Stimulated activated CD4-positive, alpha-beta T cell treated with anti-CD3 and anti-CD28 coated beads, Interleukin-15, amount 100 ng/mL, for 1 hour (primary cell): ENCODE measurements at places on chromosomes 7 and 10.

GRCh38 chr10:3946234-3947229 is 161.5 kb upstream of the KLF6 start:
- no peak for DNase-seq

DNA sequence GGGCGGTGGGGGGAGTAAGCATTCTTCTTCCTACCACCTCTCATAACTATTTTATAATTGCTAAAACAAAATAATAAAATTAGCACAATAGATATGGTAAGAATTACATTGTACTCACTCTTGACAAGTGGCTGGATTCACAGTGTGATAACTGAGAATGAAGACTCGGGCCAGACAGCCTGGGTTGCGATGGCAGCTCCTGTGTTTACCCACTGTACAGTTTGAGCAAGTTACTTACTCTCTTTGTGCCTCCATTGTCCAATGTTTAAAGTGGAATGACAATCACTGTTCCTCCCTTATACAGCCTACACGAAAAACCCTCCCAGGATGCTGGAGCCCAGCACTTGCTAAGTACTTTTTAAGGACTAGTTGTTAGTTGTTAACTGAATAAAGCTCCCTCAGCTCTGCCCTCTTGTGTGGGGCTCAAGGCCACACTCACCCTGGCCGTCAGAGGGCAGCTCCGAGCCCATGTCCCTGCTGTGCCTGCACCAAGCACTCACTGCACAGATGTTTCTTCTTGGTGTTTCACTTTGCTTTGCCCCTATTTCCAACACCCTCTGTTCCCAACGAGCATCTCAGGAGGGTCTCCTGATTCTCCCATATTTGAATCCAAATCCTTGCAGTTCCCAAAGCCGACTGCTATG is 56.4 kb upstream of the NPS start:
- no peak for DNase-seq

- DNase-seq, result no peak
Measured at GRCh38 chr7:105487579-105488571, 34.2 kb downstream of the PUS7 start.

- no peak for DNase-seq
Measured at GRCh38 chr7:142785841-142786250, 15.1 kb downstream of the PRSS2 start.

GRCh38 chr7:3158341-3158760 is 114.7 kb upstream of the CARD11 start:
- no peak for DNase-seq

DNA sequence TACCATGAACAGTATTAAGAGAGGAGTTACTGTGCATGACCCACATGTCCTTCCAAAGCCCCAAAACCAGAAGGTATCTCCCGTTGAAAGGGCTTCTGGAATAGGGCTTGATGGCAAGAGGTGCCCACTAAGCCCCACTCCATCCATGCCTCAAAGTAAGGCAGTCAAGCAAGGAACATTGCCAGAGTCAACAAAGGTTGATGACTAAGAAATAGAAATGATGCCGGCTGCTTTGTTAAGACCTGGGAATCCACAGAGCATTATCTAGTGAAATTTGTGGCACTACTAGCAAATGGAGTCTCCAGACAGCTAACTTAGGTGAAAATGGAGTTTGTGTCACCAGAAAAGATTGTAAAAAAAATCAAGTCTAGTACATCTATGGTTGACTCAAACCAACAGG is 6.2 kb downstream of the SFR1 start:
- no peak for DNase-seq

DNA sequence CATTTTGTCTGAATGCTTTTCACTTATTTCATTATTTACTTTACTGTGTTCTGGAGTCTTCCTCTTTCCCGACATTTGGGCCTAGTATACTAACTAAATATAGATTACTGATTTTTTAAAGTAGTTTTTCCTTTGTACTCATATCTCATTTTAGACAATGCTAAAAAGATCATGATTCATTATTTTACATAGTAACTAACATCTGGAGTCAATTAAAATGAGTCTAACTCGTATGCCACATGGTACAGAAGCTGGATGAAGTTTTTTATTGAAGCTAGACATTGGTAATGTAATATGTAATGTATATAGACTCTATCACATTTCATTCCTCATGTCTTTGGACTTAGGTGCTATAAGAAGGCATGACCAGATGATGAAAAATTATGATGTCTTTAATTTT is 156.3 kb upstream of the HGF start:
- no peak for DNase-seq

- DNase-seq, result no peak
Measured at GRCh38 chr10:83666762-83667161, 472.5 kb upstream of the GHITM start.

- no peak for DNase-seq
Measured at GRCh38 chr10:29491918-29492317, 142.9 kb downstream of the SVIL start.

DNA sequence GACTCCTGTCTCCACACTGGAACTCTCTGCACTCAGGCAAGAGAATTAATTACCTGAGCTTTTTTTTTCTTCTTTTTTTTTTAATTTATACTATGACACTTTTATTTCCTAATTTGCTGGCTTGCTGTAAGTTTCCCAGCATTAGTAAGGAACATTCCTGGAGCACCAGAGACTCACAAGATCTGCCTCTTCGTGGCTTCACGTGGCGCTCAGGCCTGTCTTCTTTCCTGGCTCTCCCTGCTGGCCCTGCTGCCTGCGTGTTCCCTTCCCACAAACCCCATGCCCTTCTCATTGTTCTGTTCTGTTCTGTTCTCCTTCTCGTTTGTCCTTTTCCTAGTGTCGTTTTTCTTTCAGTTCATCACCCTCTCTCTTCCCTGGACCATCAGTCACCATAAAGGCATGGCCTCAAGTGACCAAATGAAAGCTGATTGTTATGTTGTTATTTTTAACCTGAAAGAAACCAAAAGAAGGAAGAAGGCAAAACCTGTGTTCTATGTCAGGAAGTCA is 591.6 kb upstream of the PFKP start:
- no peak for DNase-seq

GRCh38 chr10:131909929-131910328 is 9.1 kb downstream of the PPP2R2D start:
- no peak for DNase-seq

GRCh38 chr10:67837541-67838314 is at the start of gene DNAJC12:
TSS of gene DNAJC12 (minus strand) at chr10:67838188. CDS start at chr10:67838011, 177 bp downstream.
- DNase-seq, result no peak

DNA sequence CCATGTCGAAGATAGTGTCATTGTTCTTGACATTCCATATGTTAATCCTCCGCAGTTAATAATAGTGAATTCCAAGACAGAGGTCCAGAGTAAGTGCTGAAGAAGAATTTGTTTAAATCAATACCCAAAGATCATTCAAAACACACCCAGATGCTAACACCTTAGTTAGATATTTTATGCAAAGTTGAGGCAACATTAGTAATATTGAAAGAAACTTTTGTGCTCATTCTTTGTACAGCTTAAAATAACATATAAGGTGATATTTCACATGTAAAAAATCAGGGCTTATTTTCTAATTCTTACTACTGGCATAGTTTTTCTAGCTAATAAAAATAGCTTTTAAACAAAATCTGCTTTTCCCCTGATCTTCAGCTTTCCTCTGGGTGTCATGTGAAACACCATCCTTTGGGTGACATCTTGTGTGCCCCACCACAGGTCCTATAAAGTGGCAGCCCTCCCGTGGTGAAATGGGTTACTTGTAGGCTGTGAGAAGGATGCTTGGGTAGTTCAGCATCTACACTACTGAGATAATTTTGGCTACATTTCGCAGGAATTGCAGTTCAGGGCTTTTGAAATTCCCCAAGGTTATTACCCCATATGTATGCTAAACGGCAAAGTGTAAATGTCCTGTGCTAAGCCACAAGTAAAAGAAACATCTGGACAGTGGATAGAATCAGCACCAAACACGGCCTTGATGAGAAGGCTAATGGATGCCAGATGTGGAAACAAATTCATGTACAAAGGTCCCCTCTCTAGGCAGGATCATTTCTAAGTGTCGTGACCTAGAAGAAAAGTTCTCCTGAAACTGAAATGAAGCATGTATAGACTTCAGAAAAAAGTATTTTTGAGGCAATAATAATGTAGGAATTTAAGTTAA is 105.4 kb downstream of the GRM3 start:
- DNase-seq, result no peak

- no peak for DNase-seq
Measured at GRCh38 chr7:45075871-45076796, 12.6 kb downstream of the NACAD start.

- no peak for DNase-seq
Measured at GRCh38 chr10:122847782-122848604, 2.3 kb upstream of the CUZD1 start.

- no peak for DNase-seq
Measured at GRCh38 chr10:86413046-86413728, 46.6 kb upstream of the GRID1 start.

- no peak for DNase-seq
Measured at GRCh38 chr10:109593682-109594081, 329.6 kb downstream of the XPNPEP1 start.

DNA sequence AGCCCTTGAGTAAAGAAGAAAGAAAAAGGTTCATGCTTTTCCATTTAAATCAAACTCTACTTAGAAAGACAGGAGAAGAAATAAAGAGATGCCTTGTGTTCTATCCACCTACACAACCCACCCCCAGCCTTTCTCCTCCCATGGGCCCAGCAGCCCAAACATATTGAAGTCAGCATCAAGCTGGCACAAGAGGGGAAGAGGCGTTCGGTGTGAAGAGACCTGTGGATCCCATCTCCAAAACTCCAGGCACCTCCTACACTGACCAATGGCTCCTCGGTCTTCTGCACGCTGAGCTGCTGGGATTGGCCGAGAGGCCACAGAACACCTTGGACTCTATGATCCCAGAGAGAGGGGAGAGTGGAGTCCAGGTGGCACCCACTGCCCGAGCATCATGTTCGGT is 66.0 kb upstream of the CELF2 start:
- no peak for DNase-seq

- no peak for DNase-seq
Measured at GRCh38 chr7:116573541-116573940, 48.7 kb downstream of the CAV1 start.

DNA sequence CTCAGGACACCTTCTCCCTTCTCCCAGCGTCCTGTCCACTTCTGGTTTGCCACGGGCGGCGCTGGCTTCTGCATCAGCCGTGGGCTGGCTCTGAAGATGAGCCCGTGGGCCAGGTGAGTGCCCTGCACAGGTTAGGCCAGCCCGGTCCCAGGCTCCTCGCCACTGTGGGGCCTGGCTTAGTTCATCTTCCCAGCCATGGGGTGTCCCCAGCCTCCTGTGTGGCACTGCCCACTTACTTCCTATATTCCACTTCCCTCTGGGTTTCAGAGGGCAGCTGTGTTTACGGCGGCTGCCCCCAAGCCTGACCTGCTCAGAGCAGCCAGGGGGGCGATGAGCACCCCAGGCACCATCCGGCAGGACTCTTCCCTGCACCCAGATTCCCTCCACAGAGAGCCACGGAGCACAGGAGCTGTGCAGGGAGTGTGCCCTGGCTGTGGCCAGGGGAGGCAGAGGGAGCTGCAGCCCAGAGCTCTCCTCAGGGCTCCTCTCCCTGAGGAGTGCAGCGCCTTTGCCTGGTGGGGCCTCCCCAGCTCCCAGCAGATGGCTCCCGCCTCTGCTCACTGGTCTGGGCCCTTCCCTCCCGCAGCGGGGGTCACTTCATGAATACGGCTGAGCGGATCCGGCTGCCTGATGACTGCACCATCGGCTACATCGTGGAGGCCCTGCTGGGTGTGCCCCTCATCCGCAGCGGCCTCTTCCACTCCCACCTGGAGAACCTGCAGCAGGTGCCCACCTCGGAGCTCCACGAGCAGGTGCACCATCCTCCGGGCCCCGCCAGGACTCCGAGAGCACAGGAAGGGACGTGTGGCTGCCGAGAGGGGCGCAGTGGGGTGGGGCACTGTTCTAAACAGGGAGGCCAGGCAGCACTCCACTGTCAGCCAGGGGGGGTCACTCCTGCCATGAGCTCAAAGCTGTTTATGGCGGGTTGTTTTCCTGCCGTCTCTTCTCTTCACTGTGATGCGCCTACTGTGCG is 6.4 kb downstream of the LFNG start:
- DNase-seq, result no peak

DNA sequence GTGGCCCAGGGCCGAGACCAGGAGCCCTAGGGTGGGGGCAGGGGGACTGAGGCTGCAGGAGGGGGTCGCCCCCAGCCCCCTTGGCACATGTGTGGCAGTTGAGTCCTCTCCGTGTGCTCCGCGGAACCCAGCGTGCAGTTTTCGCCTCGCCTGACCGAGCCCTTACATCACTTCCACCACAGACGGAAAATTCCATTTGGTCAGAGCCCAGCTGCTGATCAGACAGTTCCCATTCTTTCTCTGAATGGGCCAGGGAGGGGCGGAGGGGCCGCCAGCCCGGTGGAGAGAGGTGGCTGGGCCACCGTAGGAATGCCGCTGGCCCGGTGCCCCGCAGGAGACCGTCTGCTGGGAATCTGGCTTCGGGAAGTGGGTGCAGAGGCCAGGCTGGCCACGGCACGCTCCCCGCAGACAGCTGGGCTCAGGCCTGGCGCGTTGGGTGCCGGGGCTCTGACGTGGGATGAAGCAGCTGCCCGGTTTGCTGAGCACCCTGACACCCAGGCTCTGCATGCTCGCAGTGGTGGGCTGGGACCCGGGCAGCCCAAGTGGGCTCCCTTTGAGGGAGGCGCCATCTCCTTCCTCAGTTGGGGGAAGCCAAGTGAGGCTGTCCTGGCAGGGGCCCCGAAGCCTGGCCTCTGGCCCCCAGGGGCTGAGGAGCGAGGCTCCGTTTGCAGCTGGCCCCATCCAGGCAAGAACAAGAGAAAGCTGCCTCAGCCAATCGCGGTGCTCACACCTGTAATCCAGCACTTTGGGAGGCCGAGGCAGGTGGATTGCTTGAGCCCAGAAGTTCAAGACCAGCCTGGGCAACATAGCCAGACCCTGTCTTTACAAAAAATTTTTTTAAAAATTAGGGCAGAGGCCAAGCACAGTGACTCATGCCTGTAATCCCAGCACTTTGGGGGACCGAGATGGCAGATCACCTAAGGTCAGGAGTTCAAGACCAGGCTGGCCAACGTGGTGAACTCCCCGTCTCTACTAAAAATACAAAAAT is 9.9 kb downstream of the TTYH3 start:
- DNase-seq, result no peak

- DNase-seq, result no peak
Measured at GRCh38 chr7:2007551-2007950, 225.2 kb downstream of the MAD1L1 start.

- no peak for DNase-seq
Measured at GRCh38 chr7:67550801-67551436, 554.3 kb downstream of the TYW1 start.
